ENCODE measurements at places on chromosomes 7 and 10.

DNA sequence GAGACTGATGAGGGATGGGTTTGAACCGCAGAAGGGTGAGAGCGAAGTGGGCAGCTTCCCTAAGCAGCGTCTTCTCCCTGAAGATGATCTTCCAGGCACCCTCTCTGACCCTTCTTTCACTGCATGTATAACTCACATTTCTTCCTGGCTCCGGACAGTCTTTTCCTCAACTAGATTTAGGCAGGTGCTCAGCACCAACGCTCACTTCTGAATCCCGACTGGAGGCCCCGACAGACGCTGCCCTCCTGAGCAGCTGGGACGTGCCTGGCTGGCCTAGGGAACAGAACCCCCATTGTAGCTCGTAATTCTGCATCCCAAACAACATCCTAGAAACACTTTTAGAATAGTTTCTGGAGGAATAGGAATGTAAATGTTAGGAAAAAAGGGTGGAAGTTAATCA, 206.6 kb downstream of the DIP2C start:
- no peak overlapping the region for H3K27ac ChIP-seq
- peaks cover 14% of the 10 kb centered on the region for H3K4me1 ChIP-seq
- no peak overlapping the region for H3K4me3 ChIP-seq
- no peaks in the 10 kb centered on the region for H3K36me3 ChIP-seq

GRCh38 chr7:101650579-101651081, 21.5 kb upstream of the MYL10 start:
- no peak overlapping the region for H3K4me3 ChIP-seq
- peaks cover 7% of the 10 kb centered on the region for H3K27me3 ChIP-seq
- H3K27ac ChIP-seq = no peak overlapping the region
- DNase-seq = no peak
- H3K4me1 ChIP-seq = no peaks in the 10 kb centered on the region

GRCh38 chr7:3916146-3916545, 615.1 kb downstream of the SDK1 start:
- no peaks in the 10 kb centered on the region for H3K36me3 ChIP-seq
- H3K4me3 ChIP-seq = no peak overlapping the region
- H3K27me3 ChIP-seq = no peaks in the 10 kb centered on the region

- no peaks in the 10 kb centered on the region for H3K36me3 ChIP-seq
- no peak for DNase-seq
- H3K27ac ChIP-seq = peak overlapping the region; percentile 59
- peak overlapping the region; percentile 31 for H3K4me3 ChIP-seq
- H3K27me3 ChIP-seq = no peaks in the 10 kb centered on the region
- H3K4me1 ChIP-seq = peaks cover 28% of the 10 kb centered on the region
Measured at GRCh38 chr7:30142710-30143109, 7.9 kb downstream of the MTURN start.

GRCh38 chr10:50453940-50454339, 169.8 kb downstream of the SGMS1 start:
- H3K4me3 ChIP-seq = no peak overlapping the region
- no peaks in the 10 kb centered on the region for H3K27me3 ChIP-seq
- no peak for DNase-seq
- no peak overlapping the region for H3K27ac ChIP-seq

DNA sequence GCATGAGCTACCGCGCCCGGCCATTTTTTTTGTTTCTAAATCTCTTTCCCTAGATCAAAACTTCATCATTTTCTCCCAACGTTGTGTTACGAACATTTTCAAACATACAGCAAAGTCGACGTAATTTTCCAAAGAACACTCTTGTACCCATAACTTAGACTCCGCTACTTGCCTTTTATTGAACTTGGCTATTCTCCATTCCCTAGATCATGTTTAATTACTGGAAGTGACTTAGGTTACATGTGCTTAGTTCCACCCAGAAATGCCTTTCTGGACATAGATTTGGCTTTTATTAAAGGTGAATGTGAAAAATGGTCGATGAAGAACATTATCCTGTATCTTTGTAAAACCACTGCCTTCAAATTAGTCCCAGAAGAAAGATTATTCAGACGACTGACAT, 25.4 kb downstream of the DYNC2I1 start:
- no peak for DNase-seq
- no peaks in the 10 kb centered on the region for H3K4me1 ChIP-seq
- no peak overlapping the region for H3K4me3 ChIP-seq
- H3K36me3 ChIP-seq = peaks cover 6% of the 10 kb centered on the region
- no peaks in the 10 kb centered on the region for H3K27me3 ChIP-seq

DNA sequence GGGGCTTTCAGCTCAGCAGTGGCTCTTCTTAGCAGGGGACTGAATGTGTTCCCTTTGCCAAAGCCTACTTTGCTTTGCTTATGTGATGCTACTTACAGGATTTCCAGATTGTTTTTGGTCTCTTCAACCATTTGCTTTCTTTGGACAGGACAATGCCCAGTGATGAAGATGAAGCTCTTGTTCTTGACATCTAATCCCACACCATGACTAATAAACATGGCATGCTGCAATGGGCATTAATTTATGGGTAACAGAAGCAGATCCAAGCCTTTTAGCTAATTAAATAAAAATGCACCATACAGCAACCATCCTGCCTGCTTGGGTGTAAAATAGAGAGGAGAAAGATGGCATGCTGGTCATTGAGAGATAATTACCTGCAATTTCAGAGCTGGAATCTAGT, 175.5 kb upstream of the ITGB1 start:
- no peaks in the 10 kb centered on the region for H3K27me3 ChIP-seq
- no peak for DNase-seq
- H3K36me3 ChIP-seq = no peaks in the 10 kb centered on the region
- H3K27ac ChIP-seq = peak overlapping the region; percentile 99
- H3K4me1 ChIP-seq = peaks cover 69% of the 10 kb centered on the region
- H3K4me3 ChIP-seq = no peak overlapping the region

DNA sequence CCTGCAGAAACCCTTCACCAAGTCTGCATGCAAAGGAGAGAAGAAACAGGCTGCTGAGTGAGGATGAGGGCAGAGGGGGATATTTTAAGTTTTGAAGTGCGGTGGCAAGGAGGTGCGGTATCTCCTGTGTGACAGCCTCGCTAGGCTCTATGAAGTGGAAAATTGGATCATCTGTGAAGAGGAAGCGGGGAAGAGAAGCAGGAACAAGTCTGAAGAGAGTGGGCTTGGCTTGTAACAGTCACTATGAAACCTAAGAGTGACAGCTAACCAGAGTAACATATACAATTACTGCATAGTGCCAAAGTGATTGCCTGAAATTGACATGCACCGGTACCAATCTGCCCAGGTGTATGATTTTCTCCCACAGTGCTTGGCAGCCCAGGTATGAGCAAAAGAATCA, 287.5 kb upstream of the KLF14 start:
- H3K4me3 ChIP-seq = no peak overlapping the region
- no peaks in the 10 kb centered on the region for H3K27me3 ChIP-seq
- H3K4me1 ChIP-seq = peaks cover 5% of the 10 kb centered on the region
- H3K36me3 ChIP-seq = no peaks in the 10 kb centered on the region
- DNase-seq = no peak

GRCh38 chr10:62687230-62687748, 117.2 kb upstream of the ADO start:
- H3K36me3 ChIP-seq = no peaks in the 10 kb centered on the region
- H3K27ac ChIP-seq = no peak overlapping the region
- DNase-seq = no peak
- no peaks in the 10 kb centered on the region for H3K4me1 ChIP-seq
- no peaks in the 10 kb centered on the region for H3K27me3 ChIP-seq
- no peak overlapping the region for H3K4me3 ChIP-seq

GRCh38 chr10:102633287-102633686, 11.0 kb upstream of the TRIM8 start:
- H3K27me3 ChIP-seq = no peaks in the 10 kb centered on the region
- H3K4me3 ChIP-seq = no peak overlapping the region
- no peak overlapping the region for H3K27ac ChIP-seq
- DNase-seq = no peak
- H3K4me1 ChIP-seq = peaks cover 53% of the 10 kb centered on the region

GRCh38 chr10:80468002-80468401, 13.9 kb downstream of the TSPAN14 start:
- H3K27me3 ChIP-seq = no peaks in the 10 kb centered on the region
- H3K36me3 ChIP-seq = peaks cover 16% of the 10 kb centered on the region
- no peak for DNase-seq
- no peak overlapping the region for H3K4me3 ChIP-seq

GRCh38 chr7:55130395-55131141, 111.8 kb downstream of the EGFR start:
- no peaks in the 10 kb centered on the region for H3K27me3 ChIP-seq
- H3K36me3 ChIP-seq = peaks cover 13% of the 10 kb centered on the region
- DNase-seq = no peak
- H3K27ac ChIP-seq = peak overlapping the region; percentile 99
- peak overlapping the region; percentile 5 for H3K4me3 ChIP-seq

- no peaks in the 10 kb centered on the region for H3K36me3 ChIP-seq
- H3K27ac ChIP-seq = no peak overlapping the region
- no peak for DNase-seq
- no peak overlapping the region for H3K4me3 ChIP-seq
Measured at GRCh38 chr7:22584179-22584578, 84.2 kb upstream of the STEAP1B start.

DNA sequence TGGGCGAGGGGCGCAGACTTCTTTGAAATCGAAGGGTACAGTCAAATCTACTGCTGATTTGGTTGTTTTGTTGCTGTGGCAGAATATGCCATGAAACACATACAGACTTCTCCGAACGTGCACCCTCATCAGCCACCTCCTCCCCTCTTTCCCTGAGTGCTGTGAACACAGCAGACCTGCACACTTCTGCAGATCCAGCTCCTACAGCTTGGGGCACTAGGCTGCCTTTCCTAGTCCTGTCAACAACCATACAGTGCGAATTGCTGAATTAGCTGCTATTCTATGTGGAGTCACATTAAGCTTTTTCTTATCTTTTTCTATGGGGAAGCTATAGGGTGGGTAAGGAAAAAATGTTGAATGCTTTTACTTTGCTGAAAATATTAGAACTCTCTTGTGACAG, 57.5 kb downstream of the COL17A1 start:
- peaks cover 44% of the 10 kb centered on the region for H3K36me3 ChIP-seq
- no peaks in the 10 kb centered on the region for H3K4me1 ChIP-seq
- no peak overlapping the region for H3K27ac ChIP-seq
- DNase-seq = no peak
- no peak overlapping the region for H3K4me3 ChIP-seq

DNA sequence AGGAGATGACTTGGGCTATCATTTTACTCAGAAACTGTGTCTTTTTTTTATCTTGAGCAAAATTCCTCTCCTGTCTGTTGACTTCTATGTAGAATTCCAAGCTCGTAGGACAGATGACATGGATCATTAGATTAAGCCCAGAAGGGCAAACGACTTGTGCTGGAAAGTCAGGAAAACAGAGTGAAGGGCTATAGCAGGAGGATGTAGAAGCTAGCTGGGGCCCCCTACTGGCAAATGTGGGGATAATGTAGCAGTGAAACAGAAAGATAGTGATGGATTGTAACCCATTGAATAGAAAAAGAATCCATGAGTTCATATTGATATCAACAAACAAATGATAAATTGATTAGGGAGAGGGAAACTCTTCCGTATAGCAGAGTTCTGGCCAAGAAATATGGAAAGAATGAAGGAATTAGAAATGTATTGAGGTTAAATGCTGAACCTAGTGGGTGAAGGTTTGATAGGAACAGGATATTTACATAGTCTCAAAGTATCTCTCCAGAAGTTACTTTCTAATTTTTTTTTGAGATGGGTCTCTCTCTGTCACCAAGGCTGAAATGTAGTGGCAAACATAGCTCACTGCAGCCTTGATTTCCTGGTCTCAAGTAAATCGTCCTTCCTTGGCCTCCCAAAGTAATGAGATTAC, 103.6 kb downstream of the LYZL1 start:
- DNase-seq = no peak
- H3K36me3 ChIP-seq = no peaks in the 10 kb centered on the region
- H3K27ac ChIP-seq = no peak overlapping the region
- no peak overlapping the region for H3K4me3 ChIP-seq
- no peaks in the 10 kb centered on the region for H3K4me1 ChIP-seq

DNA sequence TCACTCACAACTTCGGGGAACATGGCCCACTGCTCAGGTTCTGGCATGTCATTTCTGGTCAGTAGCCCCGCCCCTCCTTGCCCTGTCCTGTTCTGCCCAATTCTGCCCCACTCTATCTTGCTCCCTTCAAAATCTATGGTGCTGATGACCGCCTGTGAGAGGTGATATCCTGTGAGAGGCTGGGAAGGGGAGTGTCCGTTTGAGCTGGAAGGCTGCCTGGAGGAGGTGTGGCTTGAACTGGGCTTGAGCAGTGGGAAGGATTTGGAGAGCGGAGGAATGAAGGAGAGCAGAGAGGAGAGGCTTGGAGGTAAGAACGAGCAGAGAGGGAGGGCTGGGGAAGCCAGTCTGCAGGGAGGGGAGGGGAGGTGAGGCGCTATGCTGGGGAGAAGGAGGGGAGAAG, 145.3 kb downstream of the RPS24 start:
- H3K4me3 ChIP-seq = no peak overlapping the region
- no peak for DNase-seq
- H3K4me1 ChIP-seq = peaks cover 30% of the 10 kb centered on the region
- H3K27me3 ChIP-seq = peaks cover 5% of the 10 kb centered on the region
- no peaks in the 10 kb centered on the region for H3K36me3 ChIP-seq

- H3K27me3 ChIP-seq = no peaks in the 10 kb centered on the region
- DNase-seq = no peak
- peaks cover 46% of the 10 kb centered on the region for H3K4me1 ChIP-seq
- no peak overlapping the region for H3K27ac ChIP-seq
Measured at GRCh38 chr10:122475100-122475499, 13.7 kb downstream of the HTRA1 start.

- no peaks in the 10 kb centered on the region for H3K27me3 ChIP-seq
- no peaks in the 10 kb centered on the region for H3K36me3 ChIP-seq
- no peak overlapping the region for H3K27ac ChIP-seq
- peaks cover 19% of the 10 kb centered on the region for H3K4me1 ChIP-seq
- H3K4me3 ChIP-seq = no peak overlapping the region
Measured at GRCh38 chr10:49628599-49628998, 14.8 kb downstream of the CHAT start.

DNA sequence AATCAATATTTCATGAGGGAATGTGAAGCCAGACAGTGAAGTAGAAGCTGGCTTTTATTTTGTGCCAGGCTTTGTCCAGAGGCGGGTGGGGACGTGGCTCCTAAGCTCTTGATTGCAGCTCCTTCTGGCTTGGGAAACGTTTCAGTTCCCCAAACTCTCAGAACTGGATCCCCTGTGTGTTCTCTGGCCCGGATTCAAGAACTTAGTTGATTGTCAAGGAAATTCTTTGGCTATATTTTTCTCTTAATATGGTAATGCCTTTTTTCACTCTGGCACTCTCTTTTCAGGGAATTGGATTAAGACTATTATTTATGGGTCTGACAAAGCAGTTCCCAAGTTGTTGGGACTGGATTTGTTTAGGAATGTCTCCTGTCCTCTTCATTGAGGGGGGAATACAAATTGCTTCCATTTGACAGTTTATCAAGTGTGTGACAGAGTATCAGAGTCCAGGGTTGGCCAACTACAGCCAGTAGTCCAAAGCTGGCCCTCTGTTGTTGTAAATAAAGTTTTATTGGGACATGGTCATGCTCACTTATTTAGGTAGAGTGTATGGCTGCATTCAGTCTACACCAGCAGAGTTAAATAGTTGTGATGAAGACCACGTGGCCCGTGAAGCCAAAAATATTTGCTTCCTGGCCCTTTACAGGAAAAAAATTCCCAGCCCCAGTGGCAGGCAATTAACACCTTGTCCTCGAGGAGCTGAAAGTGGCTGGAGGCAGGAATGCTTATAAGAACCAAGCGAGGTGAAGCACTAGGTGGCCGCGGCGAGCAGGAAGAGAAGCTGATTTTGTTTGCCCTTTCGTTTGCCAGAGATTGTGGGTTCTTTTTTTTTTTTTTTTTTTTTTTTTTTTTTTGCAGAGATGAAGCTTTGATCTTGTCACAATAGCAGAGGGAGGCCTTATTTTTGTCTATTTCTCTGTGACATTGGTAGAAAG, 34.3 kb downstream of the HTRA1 start:
- H3K27me3 ChIP-seq = no peaks in the 10 kb centered on the region
- peak overlapping the region; percentile 57 for H3K27ac ChIP-seq
- DNase-seq = no peak
- H3K4me1 ChIP-seq = peaks cover 54% of the 10 kb centered on the region
- no peak overlapping the region for H3K4me3 ChIP-seq

All from keratinocyte (primary cell).